ENCODE measurements at places on chromosomes 3 and 15. TPM values are rescaled to one million over a fixed set of nuclear protein-coding genes. Genes with fewer than 3 reads are reported as not detected.

DNA sequence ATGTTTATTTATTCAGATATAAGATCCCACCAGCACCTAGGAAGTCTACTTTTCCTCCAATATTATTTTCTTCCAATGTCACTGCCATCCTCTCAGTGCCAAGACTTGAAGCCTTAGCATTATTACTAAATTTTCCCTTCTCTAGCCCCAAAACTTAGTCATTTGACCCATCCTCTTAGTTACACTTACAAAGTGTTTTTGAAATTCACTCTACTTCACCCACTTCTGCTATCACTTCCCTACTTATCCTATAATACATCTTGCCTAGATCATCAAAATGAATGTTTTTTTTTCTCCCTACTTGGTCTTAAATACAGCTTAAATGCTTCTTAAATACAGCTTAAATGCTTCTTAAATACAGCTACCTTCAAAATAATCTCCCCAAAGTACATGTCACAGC lies 376.6 kb downstream of the RSL24D1 start:
- no peak for DNase-seq

DNA sequence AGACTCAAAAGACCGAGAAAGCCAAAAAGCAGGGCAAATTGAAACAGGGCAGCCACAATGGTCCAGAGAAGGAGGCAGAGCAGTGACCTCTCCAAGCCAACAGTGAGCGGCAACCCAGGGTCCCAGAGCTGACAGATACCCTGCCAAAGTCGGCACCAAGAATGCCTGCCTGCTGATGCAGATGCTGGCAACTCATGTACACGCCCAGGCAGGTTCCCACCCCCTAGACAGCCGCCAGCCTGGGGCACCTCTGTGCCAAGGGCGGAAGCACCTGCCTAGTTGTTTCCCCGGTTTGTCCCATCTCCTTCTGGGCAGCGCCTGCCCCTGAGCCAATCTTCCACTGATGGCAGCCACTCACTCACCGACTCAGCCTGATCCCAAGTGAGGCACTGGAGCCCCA lies 22.1 kb downstream of the KLHL25 start:
- DNase-seq: no peak

DNA sequence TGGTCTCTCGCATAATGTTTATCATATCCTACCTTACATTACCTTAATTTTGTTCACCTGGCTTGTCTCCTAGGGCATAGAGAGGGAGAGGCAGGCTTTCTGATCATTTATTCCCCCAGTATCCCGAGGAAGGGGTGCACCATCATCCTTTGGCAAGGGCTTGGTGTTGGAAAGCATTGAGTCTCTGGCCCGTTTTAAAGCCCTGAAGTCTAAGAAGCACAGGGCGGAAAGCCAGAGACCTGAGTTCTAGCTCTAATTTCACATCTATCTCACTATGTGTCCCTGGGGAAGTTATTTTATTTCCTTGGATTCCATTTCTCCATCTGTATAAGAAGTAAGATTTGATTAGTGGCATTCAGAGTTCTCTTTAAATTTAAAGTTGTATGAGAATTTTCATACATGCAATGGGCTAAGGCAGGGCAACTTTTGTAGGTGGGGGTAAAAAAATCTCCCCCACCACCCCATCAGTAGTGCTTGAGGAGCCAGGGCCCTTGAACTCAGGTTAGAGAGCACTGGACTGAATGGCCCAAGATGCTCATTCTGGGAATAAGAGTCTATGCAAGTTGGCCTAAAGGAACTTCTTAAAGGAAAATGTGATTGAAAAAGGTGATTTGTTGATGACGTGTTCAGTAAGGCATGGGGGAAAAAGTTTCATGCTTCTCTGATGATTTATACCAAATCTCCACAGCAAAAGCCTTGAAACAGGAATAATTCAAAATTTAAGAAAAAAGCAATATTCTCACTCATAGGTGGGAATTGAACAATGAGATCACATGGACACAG lies 10.1 kb downstream of the TMC3 start:
- no peak for DNase-seq

GRCh38 chr3:51813539-51813938 lies 34.5 kb upstream of the IQCF6 start:
- DNase-seq: no peak

- no peak for DNase-seq
Measured at GRCh38 chr3:63595221-63595620, 57.3 kb upstream of the SNTN start.

DNA sequence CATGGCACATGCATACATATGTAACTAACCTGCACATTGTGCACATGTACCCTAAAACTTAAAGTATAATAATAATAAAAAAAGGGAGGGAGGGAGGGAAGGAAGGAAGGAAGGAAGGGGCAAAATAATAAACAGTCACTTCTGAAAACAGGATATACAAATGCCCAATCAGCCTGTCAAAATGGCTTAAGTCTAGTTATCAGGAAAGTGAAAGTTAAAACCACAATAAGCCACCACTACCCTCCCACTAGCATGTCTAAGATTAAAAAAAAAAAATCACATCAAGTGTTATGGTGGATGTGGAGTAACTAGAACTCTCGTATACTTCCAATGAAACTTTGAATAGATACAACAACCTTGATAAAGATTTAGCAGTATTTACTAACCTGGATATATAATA lies 145.6 kb upstream of the GMNC start:
- DNase-seq: no peak

- no peak for DNase-seq
Measured at GRCh38 chr3:125165189-125165947, 47.2 kb downstream of the SLC12A8 start.

- peak; percentile 53 for DNase-seq
Measured at GRCh38 chr15:44427756-44428724, 611 bp downstream of the CTDSPL2 start.

GRCh38 chr3:156711113-156711512 lies 36.7 kb downstream of the TIPARP start:
- DNase-seq: no peak

DNA sequence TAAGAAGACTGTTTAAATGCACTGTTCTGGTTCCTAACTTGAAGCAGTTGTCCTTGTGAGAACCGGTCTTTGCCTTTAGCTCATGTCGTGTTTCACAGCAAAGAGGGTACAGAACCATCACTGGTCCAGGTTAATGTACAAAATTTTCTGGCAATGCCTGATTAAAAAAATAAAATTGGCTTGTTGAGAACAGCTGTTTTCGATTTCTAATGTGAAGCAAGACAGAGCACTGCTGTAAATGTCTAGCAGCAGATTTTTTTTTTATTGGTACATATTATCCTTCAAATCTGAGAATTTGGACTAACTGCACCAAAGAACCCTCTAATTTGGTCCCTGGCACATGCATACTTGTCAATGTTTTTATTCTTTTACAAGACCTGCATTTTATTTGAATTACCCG lies 103.3 kb downstream of the STT3B start:
- no peak for DNase-seq

- no peak for DNase-seq
Measured at GRCh38 chr15:89067751-89068150, 20.5 kb upstream of the ABHD2 start.

DNA sequence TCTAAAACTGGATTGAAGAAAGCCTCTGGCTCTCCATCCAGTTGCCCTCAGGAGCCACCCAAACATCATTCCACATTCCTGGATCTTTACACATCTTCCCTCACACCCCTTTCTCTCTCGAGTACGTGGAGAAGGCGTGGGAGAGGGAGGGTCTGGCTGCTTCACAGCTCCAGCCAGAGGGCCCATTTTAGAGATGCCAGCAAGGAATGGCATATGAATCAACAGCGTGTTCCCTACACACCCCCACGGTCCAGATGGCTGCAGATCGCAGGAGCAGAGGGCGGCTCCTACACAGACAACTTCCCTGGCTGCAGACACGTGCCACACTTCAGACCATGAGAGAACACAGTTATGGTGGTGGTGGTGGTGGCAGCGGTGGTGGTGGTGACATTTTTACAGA lies 280.1 kb downstream of the ERC2 start:
- DNase-seq: no peak

- DNase-seq: no peak
Measured at GRCh38 chr3:9679476-9680080, 24.1 kb upstream of the CPNE9 start.

DNA sequence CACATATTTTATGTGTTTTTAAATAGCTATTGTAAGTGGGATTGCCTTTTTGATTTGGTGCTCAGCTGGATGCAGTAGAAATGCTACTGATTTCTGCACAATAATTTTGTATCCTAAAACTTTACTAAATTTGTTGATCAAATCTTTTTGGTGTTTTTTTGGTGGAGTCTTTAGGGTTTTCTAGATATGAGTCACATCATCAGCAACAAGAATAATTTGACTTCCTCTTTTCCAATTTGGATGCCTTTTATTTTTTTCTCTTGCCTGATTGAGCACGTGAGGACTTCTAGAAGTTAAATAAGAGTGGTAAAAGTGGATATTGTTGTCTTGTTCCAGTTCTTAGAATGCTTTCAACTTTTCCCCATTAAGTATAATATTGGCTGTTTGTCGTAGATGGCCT lies 51.3 kb downstream of the TLNRD1 start:
- no peak for DNase-seq

DNA sequence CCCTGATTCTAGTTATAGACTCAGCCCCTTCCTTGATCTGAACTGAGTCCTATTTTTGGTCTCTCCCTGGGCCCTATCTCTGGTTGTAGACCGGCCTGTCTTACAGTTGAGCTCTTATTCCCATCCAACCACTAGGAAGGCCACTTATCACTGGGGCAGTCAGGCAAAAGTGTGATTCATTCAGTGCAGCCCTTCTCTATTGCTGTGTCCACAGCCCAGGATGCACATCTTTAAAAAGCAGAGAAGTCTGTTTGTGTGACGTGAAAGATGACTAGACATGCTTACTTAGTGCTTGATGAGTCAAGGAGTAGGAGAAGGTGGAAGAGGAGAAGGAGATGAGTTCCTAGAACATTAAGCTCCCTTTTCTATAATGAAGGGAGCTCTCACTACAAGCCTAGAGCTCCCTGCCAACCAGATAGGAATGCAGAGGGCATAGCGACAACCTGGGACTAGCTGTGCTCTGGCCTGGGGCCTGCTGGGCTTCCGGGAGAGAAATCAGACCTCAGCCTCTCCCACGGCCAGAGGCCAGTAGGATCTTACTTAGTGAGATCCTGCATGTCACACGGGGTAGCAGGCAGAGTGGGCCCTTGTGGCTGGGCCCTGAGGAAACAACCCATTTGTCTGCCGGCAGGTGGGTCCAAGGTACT lies 25.7 kb downstream of the INSYN1 start:
- DNase-seq: peak; percentile 24

GRCh38 chr3:42750834-42751233 lies 22.2 kb downstream of the CCDC13 start:
- DNase-seq: no peak

DNA sequence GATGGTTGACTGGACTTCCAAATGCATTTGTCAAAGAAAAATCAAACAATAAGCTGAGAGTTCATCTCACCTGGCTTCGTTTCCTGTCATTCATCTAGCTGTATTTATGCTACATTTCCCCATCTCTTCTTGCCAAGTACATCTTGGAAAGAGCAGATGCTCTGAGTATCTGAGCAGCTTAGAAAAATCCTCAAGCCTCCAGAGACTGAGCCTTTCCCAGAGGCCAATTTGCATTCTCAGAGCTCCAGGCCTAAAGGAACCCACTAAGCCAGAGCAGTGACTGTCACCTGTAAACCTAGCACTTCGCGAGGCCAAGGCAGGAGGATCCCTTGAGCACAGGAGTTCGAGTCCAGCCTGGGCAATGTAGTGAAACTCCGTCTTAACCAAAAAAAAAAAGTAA lies 100.5 kb downstream of the XXYLT1 start:
- DNase-seq: no peak

DNA sequence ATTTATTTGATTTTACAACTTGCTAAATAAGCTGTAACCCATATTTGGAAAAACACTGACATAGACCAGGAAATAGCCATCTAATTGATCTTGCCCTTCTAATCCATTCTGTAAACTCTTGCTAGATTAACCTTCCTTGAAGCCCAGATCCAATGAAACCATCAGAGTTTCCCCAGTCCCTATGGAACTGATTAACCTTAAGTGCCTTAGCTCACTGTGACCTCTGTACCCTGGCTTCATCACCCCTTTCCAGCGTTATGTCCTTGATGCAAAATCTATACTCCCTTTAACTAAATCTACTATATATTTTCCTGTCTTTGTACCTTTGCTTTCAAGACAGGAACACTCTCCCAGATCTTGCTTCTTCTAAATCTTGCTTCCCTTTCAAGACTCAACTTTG lies 42.9 kb upstream of the CADPS start:
- no peak for DNase-seq

GRCh38 chr3:182028081-182028480 lies 316.4 kb downstream of the SOX2 start:
- no peak for DNase-seq

DNA sequence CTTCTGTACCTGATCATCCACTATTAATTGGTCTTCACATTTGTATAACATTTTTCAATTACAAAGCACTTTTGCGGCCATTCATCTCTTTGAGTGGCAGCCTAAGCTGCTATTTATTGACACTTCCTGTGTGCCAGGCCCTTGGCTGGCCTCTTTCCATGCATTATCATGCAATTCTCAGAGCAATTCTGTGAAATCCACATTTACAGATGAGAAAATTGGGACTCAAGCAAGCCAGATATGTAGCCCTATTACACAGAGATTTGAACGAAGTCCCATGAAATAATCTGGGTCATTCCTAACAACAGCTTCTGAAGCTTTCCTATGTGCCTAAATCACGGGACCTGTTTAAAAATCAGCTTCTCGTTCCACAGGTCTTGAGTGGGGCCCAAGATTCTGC lies 17.4 kb downstream of the SLC6A1 start:
- no peak for DNase-seq

- DNase-seq: no peak
Measured at GRCh38 chr3:69488026-69488425, 102.1 kb upstream of the FRMD4B start.

DNA sequence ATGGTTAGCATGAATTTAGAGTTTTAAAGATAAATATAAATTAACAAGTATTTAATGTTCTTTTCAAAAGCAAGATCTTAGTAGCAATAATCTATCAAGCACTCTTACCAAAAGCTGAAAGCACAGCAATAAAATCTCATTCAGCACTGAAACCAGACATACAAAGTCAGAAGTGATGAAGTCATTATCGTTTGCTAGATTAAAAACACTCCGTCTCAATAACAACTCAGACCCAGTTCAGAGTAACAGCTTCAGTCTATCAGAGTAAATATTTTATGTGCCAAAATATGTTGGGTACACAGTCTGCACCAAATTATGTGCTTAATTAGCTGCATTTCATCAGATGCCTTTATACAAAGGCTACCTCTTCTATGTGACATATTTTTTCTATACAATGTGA lies 41.6 kb downstream of the CPA3 start:
- DNase-seq: no peak

GRCh38 chr3:160183345-160184076 lies 41.7 kb upstream of the C3orf80 start:
- DNase-seq: no peak

The CELF6 gene
- total RNA-seq: 0.17 TPM

The GNAT1 gene
- total RNA-seq: not detected

The NEK10 gene
- total RNA-seq: 0.48 TPM

The SLC9C1 gene
- not detected for total RNA-seq

The AADAC gene
- not detected for total RNA-seq

The TMEM62 gene
- total RNA-seq: 11.3 TPM

The EFCAB12 gene
- total RNA-seq: 0.32 TPM

The MYZAP gene
- total RNA-seq: 3.5 TPM

The HEMK1 gene
- 20.5 TPM for total RNA-seq

The KLHL24 gene
- total RNA-seq: 4.1 TPM

The CCDC80 gene
- total RNA-seq: 25.0 TPM

The CTXN2 gene
- total RNA-seq: not detected

The SPESP1 gene
- total RNA-seq: 6.2 TPM

Data from foreskin keratinocyte (primary cell).